ENCODE measurements at places on chromosomes 13 and 19. TPM values are rescaled to one million over a fixed set of nuclear protein-coding genes. Genes with fewer than 3 reads are reported as not detected.

Gene KIR2DL4
- not detected for total RNA-seq

Gene GNG7
- total RNA-seq: 12.2 TPM

Gene METTL21C
- total RNA-seq: not detected

Gene TMEM272
- 0.63 TPM for total RNA-seq

Gene AP1M2
- 104 TPM for total RNA-seq

GRCh38 chr19:46192992-46193650 lies 36.4 kb upstream of the IGFL1 start:
- no peak for DNase-seq

- DNase-seq: no peak
These were observed 563.5 kb upstream of the SLITRK5 start for GRCh38 chr13:87107651-87108050.

DNA sequence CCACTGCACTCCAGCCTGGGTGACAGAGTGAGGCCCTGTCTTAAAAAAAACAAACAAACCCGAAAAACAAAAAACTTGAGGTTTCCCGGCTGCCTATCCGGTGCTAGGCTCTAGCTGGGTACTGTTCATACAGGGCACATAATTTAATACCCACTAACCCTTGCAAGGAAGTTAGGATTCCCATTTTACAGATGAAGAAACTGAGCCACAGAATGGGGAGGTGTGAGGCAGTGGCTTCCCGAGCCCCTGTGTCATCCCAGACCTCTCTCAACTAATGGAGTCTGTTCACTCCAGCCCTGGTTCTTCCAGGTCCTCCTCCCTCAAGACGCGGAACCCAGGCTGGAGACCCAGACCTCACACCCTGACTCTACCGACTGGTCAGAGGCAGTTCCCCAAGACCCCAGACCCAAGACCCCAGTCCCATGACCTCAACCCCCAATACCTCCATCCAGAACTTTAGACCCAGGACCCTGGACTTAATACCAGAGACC lies 576 bp downstream of the APBA3 start:
- DNase-seq: no peak

- no peak for DNase-seq
These were observed 4.2 kb downstream of the LYL1 start for GRCh38 chr19:13098277-13099072.

- DNase-seq: no peak
These were observed 89.9 kb downstream of the COL4A2 start for GRCh38 chr13:110396913-110397381.

GRCh38 chr13:39039041-39039440 lies 785 bp downstream of the NHLRC3 start:
- no peak for DNase-seq

GRCh38 chr13:42836930-42837690 lies 55.7 kb downstream of the FAM216B start:
- no peak for DNase-seq

- no peak for DNase-seq
These were observed 826.7 kb downstream of the DIAPH3 start for GRCh38 chr13:59337070-59337469.

GRCh38 chr19:53394522-53394973 lies 401 bp upstream of the ZNF765 start:
- no peak for DNase-seq

DNA sequence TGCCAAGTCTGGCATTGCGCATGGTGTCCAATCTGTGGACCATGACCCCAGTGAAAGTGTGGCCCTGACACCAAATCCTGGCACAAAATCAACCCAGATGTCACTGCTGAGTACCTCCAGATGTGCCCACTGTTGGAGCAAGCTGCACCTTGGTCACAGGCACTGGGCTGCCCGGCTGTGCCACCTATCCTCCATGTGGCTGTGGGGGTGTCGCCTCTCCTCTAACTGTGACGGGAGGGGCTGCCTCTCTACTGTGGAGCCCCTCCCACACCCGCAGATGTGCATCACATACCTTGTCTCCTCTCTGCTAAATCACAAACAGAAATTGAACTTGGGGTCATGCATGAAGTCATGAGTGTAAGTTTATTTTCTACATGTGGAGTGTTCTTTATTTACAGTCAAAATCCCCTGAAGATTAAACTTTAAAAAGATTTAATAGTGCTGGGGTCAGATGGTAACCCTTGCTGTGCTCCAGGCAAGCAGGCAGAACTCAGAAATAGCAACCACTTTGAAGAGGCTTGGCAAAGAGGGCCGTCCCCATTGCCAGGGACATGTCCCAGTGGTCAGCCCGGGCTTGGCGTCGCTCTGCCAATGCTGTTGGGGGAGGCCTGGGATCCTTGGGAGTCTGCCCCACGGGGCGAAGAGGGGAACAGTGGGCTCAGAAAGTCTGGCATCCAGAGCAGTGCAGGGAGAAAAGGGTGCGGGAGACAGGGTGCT lies 46.4 kb upstream of the ZNF536 start:
- peak; percentile 39 for DNase-seq

DNA sequence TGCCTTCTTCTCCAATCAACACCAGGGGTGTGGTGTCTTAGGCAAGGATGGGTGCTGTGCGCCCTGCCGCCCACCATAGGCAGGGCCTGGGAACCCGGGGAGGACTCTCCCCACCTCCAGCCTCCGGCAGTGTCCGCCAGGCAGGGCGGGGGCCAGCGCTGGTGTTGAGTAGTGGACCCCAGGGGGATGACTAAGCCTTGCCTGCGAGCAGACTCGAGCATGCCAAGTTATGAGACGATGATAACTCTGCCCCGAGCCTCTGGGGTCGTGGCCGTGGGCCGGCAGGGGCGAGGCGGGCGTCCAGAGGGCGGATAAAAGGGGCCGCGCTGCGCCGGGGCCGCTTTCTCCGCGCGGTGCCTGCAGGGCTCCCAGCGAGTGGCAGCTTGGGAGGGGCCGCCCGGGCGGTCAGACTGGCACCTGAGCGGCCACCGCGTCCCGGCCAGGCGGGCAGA lies at the start of gene MEDAG:
Gene MEDAG (plus strand): TSS at position 340 of the 452 bp plus-strand sequence. CDS start 245 bp downstream, outside the sequence.
- no peak for DNase-seq

DNA sequence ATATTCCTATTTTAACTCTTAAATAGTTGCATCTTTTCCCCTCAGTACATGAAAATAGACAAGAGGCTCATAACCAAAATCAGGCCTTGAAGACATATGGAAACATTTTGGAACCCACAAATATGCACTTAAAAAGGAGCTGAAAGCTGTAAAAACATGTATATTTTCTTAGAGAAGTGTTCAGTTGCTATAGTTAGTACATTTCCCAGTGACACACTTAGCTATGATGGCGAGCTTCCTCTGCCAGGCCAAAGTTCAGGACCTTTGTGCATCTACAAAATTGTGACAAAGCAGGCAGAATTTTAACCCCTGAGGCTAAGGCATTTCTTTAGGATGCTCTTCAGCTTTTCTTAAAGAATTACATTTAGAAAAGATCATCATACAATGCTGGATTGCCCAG lies 54.5 kb downstream of the RCBTB2 start:
- DNase-seq: no peak

DNA sequence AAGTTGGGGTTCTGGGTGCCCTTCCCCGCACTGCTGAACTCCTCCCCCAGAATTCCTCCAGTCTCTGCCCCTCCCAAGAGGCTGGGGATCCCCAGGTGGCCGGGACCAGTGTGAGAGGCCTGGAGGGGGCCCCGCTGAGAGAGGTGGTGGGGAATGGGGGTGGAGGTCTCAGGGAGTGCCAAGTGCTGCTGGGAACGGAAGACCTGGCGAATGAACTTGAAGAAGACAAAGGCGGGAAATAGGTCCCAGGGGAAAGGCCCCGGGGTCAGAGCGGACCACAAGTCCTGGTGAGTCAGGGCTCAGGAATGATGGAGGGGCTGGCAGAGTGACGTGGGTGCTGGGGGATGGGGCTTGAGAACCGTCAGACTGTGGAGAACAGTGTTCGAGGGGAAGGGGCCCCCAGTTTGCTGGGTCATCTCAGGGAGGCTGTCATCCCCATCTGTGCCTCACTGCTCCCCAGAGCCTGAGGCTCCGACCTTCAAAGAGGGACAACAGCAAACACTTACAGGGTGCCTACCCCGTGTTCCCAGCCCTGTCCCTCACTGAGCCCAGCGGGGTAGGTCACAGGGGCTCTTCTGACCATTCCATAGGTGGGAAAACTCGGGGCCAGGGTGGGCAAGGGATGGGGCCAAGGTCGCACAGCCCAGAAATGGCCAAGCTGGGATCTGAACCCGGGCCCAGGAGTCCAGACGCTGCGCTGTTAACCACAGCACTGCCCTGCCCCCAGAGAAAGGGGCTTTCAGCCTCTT lies 16.0 kb upstream of the SEMA6B start:
- no peak for DNase-seq

DNA sequence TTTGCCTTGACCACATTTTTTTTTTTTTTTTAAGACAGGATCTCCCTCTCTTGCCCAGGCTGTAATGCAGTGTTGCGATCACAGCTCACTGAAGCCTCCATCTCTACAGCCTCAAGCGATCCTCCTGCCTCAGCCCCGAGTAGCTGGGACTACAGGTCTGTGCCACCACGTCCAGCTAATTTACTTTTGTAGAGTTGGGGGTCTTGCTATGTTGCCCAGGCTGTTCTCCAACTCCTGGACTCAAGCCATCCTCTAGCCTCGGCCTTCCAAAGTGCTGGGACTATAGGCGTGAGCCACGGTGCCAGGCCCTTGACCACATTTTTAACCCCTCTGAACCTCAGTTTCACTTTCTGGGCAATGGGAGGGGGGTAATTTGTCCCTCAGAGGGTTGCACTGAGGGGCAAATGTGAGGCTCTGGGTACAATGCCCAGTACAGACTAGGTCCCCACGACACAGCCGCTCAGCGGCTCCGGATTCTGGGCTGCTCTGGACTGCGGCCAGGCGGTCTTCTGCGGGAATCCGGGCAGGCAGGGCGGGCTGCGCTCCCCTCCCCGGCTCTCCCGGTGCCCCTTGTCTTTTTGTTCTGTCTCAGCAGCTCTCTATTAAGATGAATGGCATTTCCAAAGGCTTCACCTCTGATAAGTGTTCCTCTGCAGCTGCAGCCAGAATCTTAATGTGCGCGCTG lies 3.8 kb upstream of the ALOX5AP start:
- DNase-seq: no peak

Data from type B pancreatic cell (in vitro differentiated cells).